ENCODE measurements at places on chromosomes 5 and 9.

DNA sequence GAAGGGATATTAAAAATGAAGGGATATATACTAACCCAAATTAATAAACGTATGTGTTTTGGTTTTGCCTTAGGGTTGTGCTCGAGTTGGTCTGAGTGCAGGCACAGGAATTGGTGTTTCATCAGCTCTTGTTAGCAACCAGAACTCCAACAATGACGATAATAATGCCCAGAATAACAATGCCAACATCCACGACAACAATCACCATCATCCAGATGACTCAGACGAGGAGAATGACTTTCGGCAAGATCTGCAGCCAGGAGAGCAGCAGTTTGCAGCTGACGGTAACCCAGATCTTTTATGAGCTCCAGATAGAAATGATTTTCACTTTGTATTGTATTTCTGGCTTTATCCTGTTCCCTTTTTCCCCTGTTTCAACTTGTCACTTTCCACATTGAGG, 33.2 kb downstream of the FBXO38 start:
- DNase-seq, result no peak

DNA sequence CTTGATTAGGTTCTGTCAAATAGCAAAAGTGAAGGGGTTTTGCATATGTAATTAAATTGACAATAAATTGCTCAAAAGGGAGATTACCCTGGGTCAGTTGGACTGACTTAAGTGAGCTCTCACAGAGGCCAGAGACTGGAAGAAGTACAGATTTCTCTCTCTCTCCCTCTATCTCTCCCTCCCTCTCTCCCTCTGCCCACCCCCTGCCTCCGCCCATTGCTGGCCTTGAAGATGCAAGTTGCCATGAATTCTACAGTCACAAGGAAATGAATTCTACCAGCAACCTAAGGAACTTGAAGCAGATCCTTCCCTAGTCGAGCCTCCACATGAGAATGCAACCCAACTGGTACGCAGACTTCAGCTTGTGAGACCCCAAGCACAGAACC, 119.2 kb downstream of the LPAR1 start:
- no peak for DNase-seq

- DNase-seq, result no peak
Measured at GRCh38 chr5:79653843-79654242, 35.8 kb upstream of the CMYA5 start.

DNA sequence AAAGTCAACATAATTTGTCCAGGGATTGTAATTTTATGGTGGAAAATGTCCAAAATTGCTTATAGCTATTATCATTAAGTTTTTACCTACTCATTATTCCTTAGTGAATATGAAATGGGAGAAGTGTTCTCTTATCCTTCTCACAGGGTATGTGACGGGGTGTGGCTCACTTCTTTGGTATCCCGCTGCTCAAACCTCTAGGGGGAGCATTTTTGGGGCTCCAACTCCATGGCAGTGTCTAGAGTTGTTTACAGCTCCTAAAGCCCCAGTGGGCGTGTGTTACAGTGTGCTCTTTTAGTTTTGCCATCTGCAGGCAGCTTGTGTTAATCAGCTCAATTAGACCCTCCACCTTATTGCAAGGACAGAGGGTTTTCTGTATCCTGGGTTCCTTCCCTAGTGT, 89.4 kb downstream of the CDKN2A start:
- DNase-seq, result no peak

- DNase-seq, result no peak
Measured at GRCh38 chr5:95857185-95857945, 34.8 kb upstream of the GLRX start.

- DNase-seq, result no peak
Measured at GRCh38 chr9:98755006-98755618, 41.2 kb downstream of the ANKS6 start.
